Fibroblast of skin of right biceps (primary cell): ENCODE measurements at places on chromosomes 11 and 22.
A peak's percentile ranks its signal among the peaks of the same experiment; 100 is the strongest.

DNA sequence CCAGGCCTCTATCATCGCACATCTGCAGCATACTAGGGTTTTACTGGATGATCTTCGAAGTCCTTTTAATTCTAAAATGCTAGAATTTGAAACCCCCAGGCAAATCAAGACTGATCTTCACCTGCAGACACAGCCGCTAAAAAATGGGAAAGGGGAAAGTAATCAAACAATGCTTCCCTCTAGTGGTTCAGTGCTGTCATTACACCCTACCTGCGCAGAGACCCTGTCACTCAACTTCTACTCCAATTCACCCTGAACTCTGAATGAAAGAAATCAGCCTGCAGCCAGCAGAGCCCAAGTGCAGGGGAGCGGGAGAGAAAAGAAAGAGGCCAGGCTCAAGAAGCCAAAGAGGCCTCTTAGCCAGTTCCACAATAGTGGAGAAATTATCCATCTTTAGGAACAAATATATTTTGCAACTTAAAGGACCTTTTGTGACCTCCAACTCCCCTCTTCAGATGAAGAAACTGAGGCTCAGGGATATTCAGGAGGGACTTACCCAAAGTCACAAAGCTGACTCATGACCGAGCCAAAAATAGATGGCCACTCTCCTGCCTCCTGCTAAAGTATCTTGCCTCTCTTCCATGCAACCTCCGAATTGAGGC is 33.0 kb downstream of the SERGEF start:
- DNase-seq = peak; percentile 6

DNA sequence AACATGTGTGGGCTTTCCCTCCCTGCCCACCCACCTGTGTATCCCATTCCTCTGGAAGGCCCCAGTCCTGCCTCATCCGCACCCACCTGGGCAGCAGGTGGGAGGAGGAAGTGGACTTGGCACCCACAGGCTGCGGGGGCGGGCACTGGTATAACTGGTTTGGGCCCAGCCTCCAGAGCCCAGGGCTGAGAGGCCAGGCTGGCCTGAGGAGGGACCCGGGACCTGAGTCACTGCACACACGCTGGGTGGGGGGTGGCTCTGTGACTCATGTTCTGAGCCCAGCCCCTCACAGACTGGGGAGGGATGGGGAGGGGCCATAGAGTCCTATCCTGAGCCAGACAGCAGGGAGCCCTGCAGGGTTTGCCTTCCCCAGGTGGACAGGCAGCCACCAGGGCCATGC is 16.7 kb downstream of the PHLDA2 start:
- DNase-seq = peak; percentile 89

- no peak for DNase-seq
These were observed 23.9 kb upstream of the PDGFB start for GRCh38 chr22:39268645-39269044.

DNA sequence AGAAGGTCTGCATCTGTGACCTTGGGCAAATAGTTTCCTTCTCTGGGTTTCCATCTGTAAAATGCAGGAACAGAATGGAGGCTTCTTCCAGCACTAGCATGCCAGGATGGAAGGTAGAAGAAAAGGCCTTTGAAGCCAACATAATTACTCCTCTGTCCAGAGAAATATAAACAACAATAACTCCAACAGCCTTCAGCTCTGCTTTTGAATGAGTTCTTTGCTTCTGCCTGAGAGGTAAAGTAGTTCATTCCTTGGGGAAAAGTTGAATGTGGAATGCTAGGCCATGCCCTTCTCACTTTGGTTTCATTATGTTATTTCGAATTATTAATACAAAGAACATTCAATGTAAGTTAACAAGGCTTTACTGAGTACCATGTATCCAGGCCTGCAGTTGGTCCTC is 61.2 kb upstream of the BLID start:
- DNase-seq = no peak

DNA sequence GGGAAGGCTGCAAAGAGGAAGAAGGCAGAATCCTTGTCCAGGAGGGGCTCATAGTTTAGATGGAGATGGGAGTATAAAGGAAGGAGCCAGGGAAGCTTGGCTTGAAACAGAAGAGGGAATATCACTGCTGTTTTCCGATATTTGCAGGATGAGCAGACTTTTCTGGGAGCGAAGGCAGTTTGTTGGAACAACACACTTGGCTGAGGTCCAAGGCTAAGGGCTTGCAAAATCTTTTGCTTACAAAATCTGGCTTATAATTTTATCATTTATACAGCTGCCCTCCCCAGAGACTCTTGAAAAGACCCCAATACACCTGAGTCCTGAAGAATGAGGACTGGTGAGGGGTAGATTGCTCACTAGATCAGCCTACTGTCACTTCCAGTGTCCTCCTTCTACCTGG is 174.8 kb downstream of the NELL1 start:
- no peak for DNase-seq

- DNase-seq = no peak
These were observed 18.1 kb upstream of the GNB1L start for GRCh38 chr22:19872779-19873137.

- DNase-seq = peak; percentile 89
These were observed 711.3 kb downstream of the OPCML start for GRCh38 chr11:132821014-132821413.

- no peak for DNase-seq
These were observed 37.5 kb downstream of the EXPH5 start for GRCh38 chr11:108556019-108556418.
